A549 treated with RU486 at 1 μM for 4 hours (cell line): ENCODE measurements at places on chromosomes 6 and 20. TPM values are rescaled to one million over a fixed set of nuclear protein-coding genes. Genes with fewer than 3 reads are reported as not detected.

Gene ISM1
- 0.16 to 0.56 TPM (median 0.37 TPM) in 5 replicates for total RNA-seq

Gene SLC17A2
- not detected in 5 replicates for total RNA-seq

Gene PLA2G7
- total RNA-seq: 0.11 TPM in 1 of 5 replicates, not detected in the others

Gene SAMD10
- total RNA-seq: not detected in 5 replicates

Gene OR12D1
- not detected in 5 replicates for total RNA-seq

Gene ULBP3
- 3.4 to 4.2 TPM (median 3.8 TPM) in 5 replicates for total RNA-seq

Gene SH3BGRL2
- total RNA-seq: 0.11 to 0.30 TPM (median 0.29 TPM) in 5 replicates

Gene TMEM217
- total RNA-seq: 0.80 to 1.1 TPM (median 0.97 TPM) in 5 replicates

Gene POM121L2
- total RNA-seq: not detected in 5 replicates

Gene RSPH9
- 0.13 to 0.30 TPM (median 0.16 TPM) in 5 replicates for total RNA-seq

Gene ZKSCAN4
- 2.1 to 3.1 TPM (median 2.6 TPM) in 5 replicates for total RNA-seq

Gene TSBP1
- total RNA-seq: not detected in 5 replicates

Gene CAGE1
- 0.10 TPM in 1 of 5 replicates, not detected in the others for total RNA-seq

Gene SMPDL3A
- 2.1 to 3.2 TPM (median 3.0 TPM) in 5 replicates for total RNA-seq

Gene MCHR2
- not detected in 5 replicates for total RNA-seq

Gene ANKEF1
- total RNA-seq: 6.7 to 8.4 TPM (median 7.4 TPM) in 5 replicates
